ENCODE measurements at places on chromosomes 7 and 10. TPM values are rescaled to one million over a fixed set of nuclear protein-coding genes. Genes with fewer than 3 reads are reported as not detected.

DNA sequence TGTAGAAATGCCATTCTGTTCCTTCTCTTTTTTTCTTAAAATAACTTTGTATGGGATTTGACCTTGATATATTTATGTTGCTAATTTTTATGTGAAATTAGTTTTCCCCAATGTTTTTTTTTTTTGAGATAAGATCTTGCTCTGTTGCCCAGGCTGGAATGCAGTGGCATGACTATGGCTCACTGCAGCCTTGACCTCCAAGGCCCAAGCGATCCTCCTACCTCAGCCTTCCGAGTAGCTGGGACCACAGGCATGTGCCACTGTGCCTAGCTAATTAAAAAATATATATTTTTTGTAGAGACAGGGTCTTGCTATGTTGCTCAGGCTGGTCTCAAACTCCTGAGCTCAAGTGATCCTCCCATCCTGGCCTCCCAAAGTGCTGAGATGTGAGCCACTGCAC is 16.0 kb downstream of the VPS26A start:
- no peak for DNase-seq

DNA sequence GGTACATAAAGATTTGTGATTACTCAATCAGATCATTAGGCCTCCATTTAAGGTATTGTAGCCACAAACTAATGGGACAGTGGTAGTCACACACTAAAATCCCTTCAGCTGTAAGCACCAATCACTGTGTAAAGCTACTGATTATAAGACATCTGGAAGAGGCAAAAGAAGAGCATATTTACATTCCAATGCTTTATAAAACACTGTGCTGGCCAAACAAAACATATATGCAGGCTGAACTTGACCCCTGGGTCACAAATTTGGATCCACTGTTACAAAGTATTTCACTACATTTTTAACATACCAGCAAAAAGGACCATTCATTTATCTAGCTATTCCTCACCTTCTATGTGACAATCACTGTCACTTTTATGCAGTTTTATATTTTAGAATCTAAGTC is 41.4 kb upstream of the ANLN start:
- no peak for DNase-seq

TUBAL3 gene
- total RNA-seq: not detected

CPVL gene
- total RNA-seq: 6.5 TPM

PRKG1 gene
- total RNA-seq: 18.9 TPM
